ENCODE measurements at places on chromosomes 5 and 9.

GRCh38 chr9:1701113-1701512 is 314.0 kb upstream of the SMARCA2 start:
- no peak for DNase-seq

DNA sequence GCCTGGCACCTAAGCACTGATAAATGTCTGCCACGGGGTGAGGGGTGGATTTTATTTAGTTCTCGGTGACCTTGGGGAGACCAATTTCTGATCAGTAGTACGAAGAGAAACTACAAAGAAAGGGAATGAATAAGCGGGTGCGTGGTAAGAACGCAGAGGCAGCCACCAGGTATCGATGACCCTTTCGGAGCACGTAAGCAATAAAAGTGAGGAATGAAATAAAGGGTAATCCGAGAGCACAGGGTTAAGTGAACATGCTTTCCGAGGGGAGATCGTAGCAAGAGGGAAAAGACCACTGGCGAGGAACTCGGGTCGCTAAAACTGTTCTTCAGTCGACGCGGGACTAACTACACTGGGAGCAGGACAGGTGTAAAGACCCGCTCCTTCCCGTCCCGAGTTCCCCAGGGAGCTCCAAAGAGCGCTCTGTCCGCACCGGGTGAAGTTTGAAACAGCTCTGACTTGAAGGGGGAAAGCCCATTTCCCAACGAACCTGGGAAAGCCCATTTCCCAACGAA is 1.1 kb downstream of the ELOVL7 start:
- DNase-seq: no peak

DNA sequence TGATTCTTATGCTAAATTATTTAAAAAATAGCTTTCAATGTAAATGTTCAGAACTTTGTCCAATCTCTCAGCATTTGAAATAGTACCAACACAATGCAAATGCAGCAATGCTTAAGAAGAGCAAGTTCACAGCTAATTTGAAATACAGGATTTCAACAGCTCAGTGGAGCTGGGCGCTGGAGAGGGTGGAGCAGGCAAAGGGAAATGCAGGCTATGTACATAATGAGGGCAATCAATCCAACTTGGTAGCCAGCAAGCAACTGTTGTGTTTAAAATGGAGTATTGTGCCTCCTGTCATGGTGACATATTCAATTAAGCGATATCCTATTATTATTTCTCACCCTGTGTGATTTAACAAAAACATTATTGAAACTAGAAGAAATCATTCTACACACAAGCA is 568.8 kb downstream of the PSAT1 start:
- no peak for DNase-seq

DNA sequence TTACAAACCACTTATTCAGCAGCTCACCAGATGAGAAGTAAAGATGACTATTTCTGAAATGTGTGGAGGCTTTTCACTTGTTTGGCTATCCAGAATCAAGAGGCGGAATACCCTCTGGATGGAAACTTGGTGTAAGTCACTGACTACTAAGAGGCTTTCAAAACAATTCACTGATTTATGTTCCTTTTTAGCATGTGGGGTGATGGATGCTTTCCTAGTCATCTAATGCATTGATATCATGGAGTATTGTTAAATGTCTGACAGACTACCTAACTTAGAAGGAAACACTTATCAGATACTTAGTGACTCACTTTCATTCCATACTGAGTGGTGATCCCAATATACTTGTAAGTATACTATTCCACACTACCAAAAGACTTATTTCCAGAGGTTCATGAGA is 141.4 kb downstream of the PLK2 start:
- DNase-seq: no peak

DNA sequence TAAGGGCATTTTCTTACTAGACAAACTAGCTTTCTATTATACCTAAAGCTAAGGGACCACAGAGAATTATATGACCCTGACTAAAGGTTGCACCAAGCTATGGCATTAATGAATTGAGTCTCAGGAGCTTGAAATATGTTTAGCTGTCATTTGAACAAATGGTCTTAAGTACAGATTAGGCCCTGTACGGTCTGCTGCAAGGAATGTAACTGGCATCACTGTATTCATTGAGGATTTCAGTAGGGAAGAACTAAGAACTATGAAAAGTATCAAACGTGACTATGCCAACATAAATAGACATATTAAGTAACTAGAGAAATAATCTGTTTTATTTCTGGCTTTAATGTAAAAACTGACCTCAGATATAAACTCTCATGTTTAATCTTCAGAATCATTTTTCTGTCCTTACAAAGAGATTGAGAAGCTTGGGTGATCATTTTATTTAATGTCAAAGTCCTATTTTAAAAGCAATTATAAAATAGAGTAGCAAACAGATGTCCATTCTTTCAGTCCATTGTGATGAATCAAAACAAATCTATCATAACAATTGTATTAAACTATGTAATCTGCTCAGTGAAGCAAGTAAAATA is 845.9 kb downstream of the MAT2B start:
- no peak for DNase-seq

DNA sequence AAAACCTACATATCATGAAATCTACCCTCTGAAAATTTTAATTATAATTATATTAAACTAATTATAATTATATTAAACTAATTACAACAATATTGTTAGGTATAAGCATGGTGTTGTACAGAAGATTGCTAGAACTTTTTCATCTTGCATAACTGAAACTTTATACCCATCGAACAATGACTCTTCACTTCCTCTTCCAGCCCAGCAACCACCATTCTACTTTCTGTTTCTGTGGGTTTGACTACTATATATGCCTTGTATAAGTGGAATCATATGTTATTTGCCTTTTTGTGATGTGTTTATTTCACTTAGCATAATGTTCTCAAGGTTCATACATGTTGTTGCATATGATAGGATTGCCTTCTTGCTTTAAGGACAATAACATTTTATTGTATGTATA is 274.2 kb upstream of the CCNH start:
- no peak for DNase-seq

DNA sequence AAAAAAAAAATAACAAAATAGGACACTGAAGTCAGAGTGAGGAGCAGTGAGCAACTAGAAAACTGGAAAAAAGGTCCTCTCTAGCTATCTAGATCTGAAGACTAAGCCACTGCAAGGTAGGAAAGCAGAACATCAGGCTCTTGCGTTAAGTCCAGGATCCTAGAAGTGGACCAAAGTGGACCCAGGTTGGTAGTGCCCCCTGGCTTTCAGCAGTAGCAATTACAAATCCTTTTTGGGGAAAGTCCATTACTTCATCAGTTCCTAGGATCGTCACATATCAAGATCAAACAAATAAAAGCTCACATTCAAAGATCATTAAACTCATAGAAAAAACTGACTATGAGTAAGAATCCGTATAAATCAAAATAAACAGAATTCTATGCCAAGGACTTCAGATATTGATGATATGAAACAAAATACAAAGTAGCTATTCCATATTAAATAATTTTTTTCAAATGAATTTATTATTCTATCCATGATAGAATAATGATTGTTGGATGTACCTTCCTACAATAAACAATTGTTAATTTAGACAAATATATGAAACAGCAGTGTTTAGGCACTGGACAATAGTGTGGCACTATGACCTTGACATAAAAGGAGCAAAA is 6.5 kb upstream of the RICTOR start:
- no peak for DNase-seq

- no peak for DNase-seq
These were observed 112.4 kb downstream of the INIP start for GRCh38 chr9:112605518-112605917.

DNA sequence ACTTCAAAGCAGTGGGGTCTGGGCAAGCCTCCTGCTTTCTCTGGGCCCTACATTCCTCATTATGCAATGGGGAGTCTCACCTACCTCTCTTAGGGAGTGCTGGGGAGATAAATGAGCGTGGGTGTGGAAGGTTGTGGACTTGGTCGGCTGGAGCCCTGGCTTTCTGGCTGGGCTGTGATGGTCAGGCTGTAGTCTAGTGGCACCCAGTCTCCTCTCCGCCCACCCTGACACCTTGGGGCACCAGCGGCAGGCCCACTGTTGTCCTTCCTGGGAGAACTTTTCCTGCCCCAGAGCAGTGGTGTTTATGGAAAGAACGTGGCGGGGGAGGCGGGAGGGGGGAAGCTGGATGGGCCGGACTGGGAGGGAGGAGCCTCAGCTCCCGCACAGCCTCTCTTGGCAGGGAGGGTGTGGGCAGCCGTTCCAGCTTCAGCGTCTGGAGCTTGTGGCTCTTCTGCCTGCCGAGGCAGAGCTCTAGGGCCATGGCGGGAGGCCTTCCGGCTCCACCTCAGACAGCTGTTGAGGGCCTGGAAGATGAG is 4.1 kb downstream of the PTGS1 start:
- no peak for DNase-seq

GRCh38 chr9:87300915-87301314 is 196.8 kb upstream of the DAPK1 start:
- no peak for DNase-seq

- no peak for DNase-seq
These were observed 518 bp upstream of the FAM13B start for GRCh38 chr5:138033386-138033808.

GRCh38 chr9:96029722-96030530 is 154.4 kb downstream of the ERCC6L2 start:
- no peak for DNase-seq

GRCh38 chr9:91817493-91818224 is 132.4 kb downstream of the ROR2 start:
- no peak for DNase-seq

Measured in esophagus squamous epithelium (tissue), 5 donors.